Activated CD8-positive, alpha-beta memory T cell treated with anti-CD3 and anti-CD28 coated beads, Interleukin-2, amount 50 U/mL, for 48 hours (primary cell): ENCODE measurements at places on chromosomes 13 and 19.

- no peak for DNase-seq
These were observed at the start of gene DACH1 for GRCh38 chr13:71867131-71867814. DACH1 (minus strand) TSS chr13:71867204.

GRCh38 chr19:50967929-50968715, 1.3 kb downstream of the KLK6 start:
- DNase-seq = no peak

DNA sequence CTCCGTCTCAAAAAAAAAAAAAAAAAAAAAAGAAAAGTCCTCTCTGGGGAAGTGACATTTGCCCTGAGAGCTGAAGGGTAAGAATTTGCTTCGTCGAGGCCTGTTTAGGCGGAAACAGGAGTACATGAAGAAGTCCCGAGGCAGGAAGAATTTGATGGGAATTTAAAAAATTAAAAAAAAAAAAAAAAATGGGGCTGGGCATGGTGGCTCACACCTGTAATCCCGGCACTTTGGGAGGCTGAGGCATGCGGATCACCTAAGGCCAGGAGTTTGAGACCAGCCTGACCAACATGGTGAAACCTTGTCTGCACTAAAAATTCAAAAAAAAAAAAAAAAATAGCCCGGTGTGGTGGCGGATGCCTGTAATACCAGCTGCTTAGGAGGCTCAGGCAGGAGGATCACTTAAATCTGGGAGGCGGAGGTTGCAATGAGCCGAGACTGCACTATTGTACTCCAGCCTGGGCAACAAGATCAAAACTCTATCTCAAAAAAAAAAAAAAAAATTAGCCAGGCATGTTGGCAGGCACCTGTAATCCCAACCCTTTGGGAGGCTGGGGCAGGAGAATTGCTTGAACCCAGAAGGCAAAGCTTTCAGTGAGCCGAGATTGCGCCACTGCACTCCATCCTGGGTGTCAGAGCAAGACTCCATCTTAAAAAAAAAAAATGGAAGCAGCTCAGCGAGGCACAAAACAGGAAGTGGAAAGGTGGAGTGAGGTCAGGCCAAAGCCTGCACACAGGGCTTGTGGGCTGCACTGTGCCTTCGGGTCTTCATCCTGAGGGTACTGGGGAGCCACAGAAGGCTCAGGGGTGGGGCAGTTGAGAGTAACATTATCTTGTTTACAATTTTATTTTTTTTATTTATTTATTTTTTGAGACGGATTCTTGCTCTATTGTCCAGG, 4.9 kb downstream of the BAX start:
- DNase-seq = no peak

- no peak for DNase-seq
These were observed 72.7 kb downstream of the KATNAL1 start for GRCh38 chr13:30234619-30235162.

GRCh38 chr13:97432232-97432916, 1.6 kb upstream of the RAP2A start:
- no peak for DNase-seq

DNA sequence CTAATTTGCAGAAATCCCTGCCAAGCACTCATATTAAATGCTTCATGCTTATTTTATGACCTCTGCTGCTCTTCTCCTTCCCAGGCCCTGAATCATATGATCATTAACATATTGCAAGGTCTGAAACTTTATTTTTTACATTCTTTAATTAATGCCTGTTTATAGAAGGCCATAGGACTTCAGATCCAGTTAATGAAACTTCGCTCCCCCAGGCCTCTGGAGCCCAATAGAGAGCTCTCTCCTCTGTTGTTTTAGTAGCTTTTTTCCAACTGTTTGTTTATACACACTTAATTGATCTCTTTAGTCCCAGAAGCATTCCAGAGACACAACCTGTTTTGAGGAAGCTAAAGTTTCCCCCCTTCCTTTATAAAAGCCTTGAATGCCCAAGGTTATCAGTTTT, 68.3 kb downstream of the DACH1 start:
- no peak for DNase-seq

GRCh38 chr13:93811071-93811737, 584.6 kb downstream of the GPC6 start:
- DNase-seq = no peak

GRCh38 chr19:16363852-16364230, 39.2 kb downstream of the KLF2 start:
- DNase-seq = no peak

DNA sequence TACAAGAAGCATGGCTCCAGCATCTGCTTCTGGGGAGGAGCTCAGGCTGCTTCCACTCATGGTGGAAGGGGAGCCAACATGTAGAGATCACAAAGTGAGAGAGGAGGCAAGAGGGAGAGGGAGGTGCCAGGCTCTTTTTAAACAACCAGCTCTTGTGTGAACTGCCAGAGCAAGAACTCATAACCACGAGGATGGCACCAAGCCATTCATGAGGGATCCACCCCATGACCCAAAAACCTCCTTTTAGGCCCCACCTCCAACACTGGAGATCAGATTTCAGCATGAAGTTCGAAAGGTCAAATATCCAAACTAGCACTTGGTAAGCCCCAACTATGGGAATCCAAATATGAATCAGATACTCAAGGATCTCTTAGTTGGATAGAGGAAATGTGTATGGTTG, 131.2 kb downstream of the RXFP2 start:
- no peak for DNase-seq

- no peak for DNase-seq
These were observed 583.0 kb upstream of the SPRY2 start for GRCh38 chr13:80923907-80924306.

GRCh38 chr13:60043262-60043661, 120.5 kb downstream of the DIAPH3 start:
- DNase-seq = no peak

DNA sequence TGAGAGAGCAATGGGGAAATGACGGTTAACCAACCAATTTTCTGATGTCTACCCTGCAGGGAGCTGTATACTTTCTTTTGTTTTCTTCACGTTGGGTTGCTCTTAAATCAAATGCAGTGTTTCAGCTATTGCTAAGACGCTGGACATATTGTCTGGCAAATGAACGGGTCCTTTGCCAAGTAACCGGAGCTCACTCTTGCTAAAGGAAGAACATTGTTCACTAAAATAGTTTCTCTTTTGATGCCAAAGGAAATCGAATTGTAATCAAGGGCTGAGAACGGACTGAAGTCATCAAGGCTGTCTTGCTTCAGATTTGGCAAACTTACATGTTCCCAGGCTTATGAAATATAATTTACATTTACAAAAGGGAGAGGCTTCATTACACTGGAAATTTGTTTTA, 142.3 kb upstream of the ARGLU1 start:
- no peak for DNase-seq

DNA sequence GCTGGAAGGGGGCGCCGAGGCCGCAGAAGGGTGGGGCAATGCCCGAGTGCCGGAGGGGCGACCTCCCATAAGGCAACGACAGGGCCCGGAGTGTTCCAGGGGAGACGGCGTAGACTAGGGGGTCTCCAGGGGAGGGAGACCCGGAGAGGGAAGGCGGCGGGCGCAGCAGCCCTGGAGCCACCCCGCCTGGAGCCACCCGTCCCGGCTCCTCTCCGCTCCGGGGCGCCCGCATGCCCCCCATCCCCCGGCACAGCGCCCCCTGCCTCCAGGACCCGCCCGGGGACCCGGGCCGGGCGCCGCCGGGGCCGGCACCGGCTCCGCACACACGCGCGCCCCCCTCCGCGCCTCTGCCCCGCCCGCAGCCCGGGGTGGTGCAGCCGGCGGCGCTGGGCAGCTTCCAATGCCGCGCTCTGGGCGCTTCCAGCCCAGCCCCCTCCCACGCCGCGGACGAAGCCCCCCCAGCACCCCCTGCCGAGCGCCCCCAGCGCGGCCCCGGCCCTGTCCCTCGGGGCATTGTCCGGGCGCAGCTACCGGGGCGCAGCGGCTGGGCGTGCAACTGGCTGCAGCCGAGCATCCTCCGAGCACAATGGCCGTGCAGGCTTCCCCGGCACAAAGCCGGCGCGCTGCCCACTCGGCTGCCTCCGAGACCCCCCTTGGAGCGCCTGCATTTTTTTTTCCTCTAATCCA, 519 bp downstream of the PTPRS start:
- DNase-seq = peak; percentile 54

GRCh38 chr13:69300131-69300530, 807.5 kb upstream of the ATXN8OS start:
- no peak for DNase-seq

- DNase-seq = no peak
These were observed 4.5 kb upstream of the TIMM44 start for GRCh38 chr19:7947939-7948338.

DNA sequence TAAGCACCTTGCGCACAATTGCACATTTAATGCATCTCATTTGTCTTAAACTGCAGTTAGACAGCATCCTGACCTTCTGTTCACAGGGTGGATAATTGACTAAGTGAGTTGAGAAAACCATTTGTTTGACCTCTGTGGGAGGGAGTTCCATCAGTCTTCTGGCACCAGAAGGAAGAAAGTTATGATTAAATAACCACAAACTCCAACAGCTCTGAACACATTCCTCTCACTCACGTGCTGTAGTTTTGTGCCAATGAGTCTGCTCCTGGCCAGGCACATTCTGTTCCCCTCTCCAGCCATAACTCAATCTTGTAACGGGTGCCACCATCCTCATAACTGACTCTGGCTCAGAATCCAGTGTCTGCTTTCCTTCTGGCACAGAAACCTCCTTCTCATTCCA, 817.2 kb downstream of the SLITRK1 start:
- DNase-seq = no peak

DNA sequence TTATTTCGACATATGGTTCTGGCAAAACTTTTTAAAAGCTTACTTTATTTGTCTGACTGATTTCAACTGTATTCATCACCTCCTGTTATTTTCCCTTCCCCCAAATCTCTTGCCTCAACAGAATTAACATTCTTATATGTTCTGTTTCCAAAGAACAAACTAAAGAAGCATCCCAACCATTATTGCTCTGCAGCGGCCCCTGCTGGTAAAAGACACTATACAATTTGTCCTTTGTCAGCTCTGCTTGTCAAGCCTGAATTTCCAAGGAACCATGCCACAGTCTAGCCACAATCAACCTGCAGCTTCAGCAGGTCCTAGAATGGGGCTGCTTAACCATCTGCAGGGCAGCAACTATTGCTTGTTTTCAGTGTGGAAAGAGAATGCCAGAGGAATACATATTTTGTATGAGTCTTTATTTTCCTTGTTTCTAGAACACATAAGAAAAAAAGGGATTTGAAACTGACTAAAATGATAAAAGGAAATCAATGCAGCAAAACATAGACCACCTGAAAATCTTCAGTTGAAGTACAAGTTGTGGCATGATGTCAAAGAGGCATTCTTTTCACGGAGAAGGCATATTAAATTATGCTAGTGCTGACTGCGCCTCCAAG, 845.3 kb downstream of the DIAPH3 start:
- peak; percentile 85 for DNase-seq
